CD8-positive, alpha-beta memory T cell (primary cell): ENCODE measurements at places on chromosomes 13 and 19.

DNA sequence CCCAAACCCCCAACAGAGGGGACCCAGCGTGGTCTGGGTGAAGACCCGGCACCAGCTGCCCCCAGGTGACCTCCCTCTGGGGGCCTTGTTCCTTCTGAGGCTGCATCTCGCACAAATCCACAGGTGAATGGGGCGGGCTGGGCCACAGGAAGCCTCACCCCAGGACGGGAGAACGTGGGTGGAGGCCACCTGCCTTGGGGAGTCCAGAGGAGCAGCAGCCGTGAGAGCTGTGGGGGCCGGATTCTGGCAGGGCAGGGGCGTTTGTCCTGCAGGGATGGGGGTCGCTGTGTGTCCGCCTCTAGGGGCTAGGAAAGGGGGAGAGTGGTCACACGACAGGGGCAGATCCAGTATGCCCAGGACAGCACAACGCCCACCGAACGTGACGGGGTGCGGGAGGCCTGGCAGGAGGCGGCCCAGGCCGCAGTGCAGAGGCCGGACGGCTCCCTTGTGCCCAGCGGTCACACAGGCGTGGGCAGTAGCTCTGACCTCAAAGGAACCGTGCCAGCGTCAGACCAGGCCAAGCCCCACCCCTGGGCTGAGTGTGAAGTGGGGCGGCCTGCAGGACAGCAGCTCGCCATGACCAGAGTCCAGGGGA lies 6.7 kb downstream of the POLR2E start:
- DNase-seq = no peak

DNA sequence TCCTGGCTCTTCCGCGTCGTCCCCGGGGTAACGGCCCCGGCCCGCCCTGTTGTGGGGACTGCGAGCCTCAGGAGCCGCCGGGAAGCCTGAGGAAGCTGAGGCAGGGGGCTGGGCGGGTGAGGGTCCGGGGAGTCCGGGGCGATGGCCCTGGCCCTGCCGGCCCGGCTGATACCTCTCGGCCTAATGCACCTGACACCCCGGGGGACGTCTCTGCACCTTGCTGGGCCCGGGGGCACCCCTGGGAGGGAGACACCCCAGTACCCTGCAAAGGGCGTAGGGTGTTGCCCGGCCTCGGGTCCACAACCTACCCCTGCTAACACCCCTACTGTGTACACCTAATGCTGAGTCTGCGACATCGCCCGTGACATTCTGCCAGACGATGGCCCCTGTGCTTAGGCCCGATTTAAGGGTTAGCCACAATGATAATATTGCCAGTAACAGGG lies 410 bp downstream of the PIN1 start:
- no peak for DNase-seq

GRCh38 chr19:52258426-52258825 lies 11.0 kb upstream of the ZNF766 start:
- DNase-seq = no peak

GRCh38 chr19:37594982-37595382 lies 306 bp downstream of the ZNF540 start:
- DNase-seq = peak; percentile 78

GRCh38 chr19:1105008-1105872 lies 1.4 kb downstream of the GPX4 start:
- no peak for DNase-seq

GRCh38 chr13:42119875-42120274 lies 71.4 kb downstream of the DGKH start:
- no peak for DNase-seq

- no peak for DNase-seq
These were observed 26.6 kb downstream of the KLF2 start for GRCh38 chr19:16351133-16351809.

GRCh38 chr13:47000165-47000564 lies 103.3 kb upstream of the HTR2A start:
- DNase-seq = no peak

DNA sequence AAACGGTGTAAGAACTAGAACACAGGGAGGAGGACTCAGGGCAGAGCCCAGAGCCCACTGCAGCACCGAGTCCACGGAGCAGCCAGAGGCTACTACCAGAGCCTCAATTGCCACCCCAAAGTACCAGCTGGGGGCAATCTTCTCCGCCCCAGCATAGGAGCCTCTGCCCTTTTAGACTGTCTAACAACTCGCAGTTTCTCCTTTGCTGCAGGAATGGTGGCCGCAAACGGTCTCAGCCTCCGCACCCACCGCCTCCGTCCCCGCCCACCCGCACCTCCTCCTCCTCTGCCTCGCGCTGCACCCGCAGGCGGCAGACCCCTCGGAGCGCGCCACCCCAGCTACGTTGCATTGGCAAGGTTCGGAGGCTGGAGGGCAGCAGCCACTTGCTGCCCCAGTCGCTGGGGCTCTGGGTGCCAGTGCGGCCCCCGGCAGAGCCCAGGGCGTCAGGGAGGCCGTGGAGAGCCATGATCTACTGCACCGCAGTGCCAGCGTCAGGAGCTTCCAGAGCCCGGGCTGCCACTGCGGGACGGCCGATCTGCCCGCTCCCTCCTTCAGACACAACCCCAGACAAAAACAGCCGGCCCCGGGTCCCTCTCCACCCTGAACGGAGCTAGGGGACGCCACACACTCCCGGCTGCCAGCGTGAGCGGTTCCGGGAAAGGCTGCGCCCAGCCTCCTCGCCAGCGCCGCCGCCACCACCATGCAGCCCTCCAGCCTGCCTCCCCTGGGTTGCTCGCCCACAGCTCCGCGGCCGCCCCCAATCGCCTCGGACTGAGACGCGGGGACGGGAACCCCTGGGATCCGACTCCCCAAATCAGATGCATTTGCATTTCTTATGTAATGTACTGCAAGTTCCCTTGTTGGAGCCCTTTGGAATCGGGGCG lies 1.8 kb downstream of the FGF14 start:
- DNase-seq = peak; percentile 21

- DNase-seq = no peak
These were observed 25.5 kb downstream of the RHPN2 start for GRCh38 chr19:33039108-33039599.

DNA sequence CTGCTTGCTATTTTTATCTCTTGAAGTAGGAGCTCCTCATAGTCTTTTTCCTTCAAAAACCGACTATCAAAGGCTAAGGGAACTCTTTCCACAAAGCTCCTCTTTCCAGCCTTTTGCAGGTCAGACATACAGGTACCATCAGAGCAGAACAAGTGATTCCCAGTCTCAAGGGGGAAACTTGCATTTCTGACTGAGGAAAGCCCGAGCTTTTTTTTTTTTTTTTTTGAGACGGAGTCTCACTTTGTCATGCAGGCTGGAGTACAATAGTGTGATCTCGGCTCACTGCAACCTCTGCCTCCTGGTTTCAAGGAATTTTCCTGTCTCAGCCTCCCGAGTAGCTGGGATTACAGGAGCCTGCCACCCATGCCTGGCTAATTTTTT lies 32.0 kb downstream of the RUBCNL start:
- DNase-seq = no peak

GRCh38 chr19:49142866-49143335 lies 12.3 kb downstream of the HRC start:
- peak; percentile 60 for DNase-seq

DNA sequence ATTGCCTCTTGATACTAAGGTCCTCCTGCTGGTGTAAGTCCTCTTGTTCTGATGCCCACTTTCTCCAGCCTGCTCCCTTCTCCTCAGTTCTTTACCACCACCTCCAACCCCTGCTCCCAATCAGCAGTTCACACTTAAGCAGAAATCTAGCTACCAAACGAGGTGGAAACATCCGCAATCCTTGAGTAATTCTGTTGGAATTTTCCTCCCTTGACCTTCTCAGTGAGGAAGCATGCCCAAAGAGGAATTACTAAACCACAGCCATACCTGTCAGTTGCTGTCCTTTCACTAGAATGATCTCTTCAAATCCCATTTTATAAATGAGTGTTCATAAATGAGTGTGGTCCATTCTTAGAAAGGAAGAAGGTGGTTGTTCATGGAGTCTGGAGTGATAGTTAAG lies 289.9 kb downstream of the DACH1 start:
- DNase-seq = no peak

DNA sequence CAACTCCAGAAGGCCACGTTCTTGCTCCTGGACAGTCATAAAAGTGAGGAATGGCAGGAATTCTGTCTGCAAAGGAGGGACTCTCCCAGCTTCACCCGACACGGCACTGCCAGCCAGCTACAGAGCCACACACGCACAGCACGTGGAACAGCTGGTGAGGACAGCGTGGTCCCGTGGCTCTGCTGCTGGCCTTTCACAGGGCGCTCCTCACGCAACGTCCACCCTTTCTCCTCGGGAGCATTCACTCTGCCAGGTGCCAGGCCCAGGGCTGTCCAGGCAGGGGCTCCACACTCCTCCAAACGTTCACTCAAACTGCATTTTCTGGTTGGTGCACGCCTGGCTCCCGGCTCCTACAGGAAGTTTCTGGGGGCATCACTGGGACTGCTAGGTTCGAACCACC lies 14.4 kb downstream of the GRTP1 start:
- no peak for DNase-seq

- no peak for DNase-seq
These were observed 65.3 kb downstream of the PCDH20 start for GRCh38 chr13:61350341-61350740.

DNA sequence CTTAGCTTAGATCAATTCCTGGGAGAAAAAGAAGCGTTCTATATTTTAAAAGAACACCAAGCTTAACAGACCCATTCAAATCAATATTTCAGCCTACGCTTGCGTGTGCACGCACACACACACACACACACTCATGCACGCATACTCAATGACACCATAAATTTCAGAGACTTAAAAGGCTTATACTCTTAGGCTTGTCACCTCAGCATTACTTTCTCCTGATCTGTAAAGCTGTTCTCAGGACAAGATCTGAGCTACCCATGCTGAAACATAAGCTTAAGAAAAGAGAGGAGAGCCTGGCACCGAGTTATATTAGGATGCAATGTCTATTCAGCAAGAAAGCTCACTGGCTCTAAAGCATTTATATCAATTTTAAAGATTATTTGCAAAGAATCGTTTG lies 368.5 kb downstream of the FGF14 start:
- DNase-seq = no peak

GRCh38 chr13:44739120-44739519 lies 163.0 kb upstream of the TSC22D1 start:
- no peak for DNase-seq

DNA sequence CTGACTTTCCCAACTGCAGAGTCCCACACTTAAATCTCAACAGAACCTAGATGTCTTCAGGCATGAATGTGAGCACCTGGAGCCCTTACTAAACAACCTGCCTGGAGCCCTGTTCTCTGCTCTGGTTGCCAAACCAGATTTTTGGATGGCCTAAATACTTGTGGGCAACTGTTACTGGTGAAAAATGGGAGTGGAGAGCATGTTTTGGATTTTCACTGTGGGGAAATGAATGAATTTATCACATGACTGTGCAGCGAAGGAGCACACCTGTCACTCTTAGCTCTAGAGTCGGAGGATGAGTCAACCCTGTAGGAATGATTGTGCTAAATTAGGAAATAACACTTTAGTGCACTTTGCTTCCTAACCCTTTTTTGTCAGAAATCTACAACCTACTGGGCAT lies 30.3 kb downstream of the SHISA2 start:
- DNase-seq = no peak

DNA sequence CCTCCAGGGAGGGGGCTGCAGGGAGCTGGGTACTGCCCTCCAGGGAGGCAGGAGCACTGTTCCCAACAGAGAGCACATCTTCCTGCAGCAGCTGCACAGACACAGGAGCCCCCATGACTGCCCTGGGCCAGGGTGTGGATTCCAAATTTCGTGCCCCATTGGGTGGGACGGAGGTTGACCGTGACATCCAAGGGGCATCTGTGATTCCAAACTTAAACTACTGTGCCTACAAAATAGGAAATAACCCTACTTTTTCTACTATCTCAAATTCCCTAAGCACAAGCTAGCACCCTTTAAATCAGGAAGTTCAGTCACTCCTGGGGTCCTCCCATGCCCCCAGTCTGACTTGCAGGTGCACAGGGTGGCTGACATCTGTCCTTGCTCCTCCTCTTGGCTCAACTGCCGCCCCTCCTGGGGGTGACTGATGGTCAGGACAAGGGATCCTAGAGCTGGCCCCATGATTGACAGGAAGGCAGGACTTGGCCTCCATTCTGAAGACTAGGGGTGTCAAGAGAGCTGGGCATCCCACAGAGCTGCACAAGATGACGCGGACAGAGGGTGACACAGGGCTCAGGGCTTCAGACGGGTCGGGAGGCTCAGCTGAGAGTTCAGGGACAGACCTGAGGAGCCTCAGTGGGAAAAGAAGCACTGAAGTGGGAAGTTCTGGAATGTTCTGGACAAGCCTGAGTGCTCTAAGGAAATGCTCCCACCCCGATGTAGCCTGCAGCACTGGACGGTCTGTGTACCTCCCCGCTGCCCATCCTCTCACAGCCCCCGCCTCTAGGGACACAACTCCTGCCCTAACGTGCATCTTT lies 7.8 kb upstream of the CEACAM5 start:
- DNase-seq = no peak

GRCh38 chr13:23288564-23288963 lies 107.8 kb downstream of the SGCG start:
- no peak for DNase-seq

GRCh38 chr19:8367327-8368001 lies 3.5 kb downstream of the ANGPTL4 start:
- DNase-seq = no peak

GRCh38 chr13:28440774-28441504 lies 54.0 kb downstream of the FLT1 start:
- no peak for DNase-seq

- DNase-seq = peak; percentile 85
These were observed at the start of gene ZNF880 for GRCh38 chr19:52369559-52370340. Gene ZNF880 (plus strand): TSS chr19:52369923. CDS start chr19:52369966, 43 bp downstream.

- no peak for DNase-seq
These were observed 577.9 kb downstream of the LMO7 start for GRCh38 chr13:76214001-76214400.

DNA sequence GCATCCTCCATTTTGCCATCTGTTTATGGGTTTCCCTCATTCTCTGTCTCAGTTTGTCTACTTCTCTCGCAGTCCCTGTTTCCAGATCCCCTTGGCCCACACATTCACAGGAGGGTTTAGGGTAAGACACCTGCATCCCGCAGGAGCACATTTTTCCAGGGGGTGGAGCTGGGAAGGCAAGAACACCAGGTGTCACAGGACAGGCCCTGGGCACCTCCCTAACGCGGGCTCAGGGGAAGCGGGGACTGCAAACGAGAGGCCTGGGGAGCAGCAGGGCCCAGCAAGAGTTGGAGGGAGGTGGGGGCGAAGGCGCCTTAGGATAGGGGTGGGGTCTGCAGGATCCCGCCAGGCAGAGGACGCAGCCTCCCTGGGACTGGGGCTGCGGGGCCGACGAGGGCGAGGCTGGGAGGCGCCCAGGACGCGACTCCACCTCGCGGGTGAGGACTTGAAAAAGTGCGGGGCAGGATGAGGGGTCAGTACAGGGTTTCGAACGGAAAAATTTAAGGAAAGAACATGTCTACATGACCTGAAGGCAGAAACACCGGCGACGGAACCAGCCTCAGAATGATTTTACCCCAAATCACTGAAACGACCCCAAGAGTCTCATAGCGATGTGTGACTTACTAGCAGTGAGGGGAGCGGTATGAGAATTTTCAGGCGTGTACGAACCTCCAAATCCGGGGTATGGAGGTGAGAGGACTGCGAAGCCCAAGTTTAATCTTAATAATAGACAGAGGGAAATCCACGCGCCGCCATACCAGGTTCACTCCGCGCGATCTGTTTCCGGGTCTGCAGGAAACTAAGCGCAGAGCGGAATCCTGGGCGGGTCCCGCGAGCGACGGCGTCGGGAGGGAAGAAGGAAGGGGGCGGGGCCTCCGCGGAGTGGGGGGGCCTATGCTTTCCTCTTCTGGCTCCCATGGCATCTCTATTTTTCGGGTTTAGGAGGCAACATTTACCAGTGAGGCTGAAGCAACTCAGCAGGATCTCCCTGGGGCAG lies 7.1 kb upstream of the ERVV-2 start:
- no peak for DNase-seq
